ENCODE measurements at places on chromosomes 12 and 14.
A peak's percentile ranks its signal among the peaks of the same experiment; 100 is the strongest.

- no peak for DNase-seq
Measured at GRCh38 chr12:93567174-93567573, 5.3 kb upstream of the SOCS2 start.

- DNase-seq: no peak
Measured at GRCh38 chr12:42299392-42300308, 26.2 kb downstream of the ZCRB1 start.

DNA sequence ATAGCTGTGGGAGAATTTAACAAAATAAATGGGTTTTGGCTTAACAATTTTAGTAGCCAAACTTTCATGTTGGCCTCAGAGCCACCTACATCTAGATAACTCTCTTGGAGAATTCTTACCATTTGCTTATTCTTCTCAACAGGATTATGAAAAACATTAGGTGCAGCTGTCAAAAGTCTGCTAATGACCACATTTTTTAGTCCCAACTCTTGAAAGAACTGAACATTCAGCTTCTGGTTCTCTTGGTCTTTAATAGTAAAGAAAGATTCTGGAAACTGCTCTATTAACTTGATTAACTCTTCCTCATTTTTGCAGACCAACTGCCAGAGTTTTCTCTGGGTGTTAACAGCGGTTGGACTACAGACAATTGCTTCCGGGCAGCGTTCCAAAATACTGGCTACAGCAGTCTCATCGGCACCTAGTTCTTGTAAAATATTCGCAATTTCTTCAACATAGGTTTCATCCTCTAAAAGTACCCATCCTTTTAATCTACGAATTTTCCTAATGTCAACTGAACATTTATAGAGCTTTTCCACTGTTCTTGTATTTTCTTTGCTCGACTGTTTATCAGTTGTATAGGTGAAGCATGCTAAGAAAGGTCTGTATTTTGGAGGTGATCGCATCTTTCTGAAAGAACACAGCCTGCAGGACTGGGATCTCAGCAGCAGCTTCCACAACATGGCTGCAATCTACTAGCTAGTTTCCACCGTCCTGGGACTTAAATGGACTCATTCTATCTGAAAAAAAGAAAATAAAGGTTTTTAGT is 8.7 kb downstream of the MTERF2 start:
- DNase-seq: no peak

- no peak for DNase-seq
Measured at GRCh38 chr12:122087431-122088178, 9.0 kb downstream of the MLXIP start.

DNA sequence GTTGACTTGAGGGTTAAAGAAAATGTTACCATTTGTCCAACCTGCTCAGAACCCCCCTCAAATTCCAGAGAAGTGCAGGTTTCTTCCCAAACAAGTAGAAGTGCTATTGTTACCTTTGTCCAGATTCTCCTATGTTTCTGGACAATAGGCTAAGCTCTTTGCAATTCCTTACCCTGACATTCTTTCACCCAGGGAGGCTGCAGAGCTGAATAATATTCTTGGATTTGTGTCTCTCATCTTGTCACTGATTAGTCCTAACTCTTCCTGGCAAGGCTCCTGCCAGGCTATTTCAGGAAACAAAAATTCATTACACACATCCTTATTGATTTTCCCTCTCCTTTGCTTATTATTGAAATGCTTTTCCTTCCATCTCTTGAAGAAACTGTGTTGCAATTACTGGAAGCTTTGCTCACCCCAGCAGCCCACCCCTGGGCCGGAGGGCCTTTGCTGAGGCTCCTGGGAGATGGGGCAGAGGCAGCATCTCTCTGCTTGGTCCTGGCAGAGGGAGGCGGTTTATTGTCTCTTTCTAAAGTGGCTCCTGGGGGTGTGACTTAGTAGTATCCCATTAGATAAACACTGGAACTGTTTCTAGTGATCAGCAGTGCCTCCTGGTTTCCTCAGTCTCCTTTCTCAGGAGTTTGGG is 207.5 kb upstream of the PELI2 start:
- no peak for DNase-seq

GRCh38 chr14:100130521-100130920 is 28.9 kb downstream of the DEGS2 start:
- DNase-seq: no peak

DNA sequence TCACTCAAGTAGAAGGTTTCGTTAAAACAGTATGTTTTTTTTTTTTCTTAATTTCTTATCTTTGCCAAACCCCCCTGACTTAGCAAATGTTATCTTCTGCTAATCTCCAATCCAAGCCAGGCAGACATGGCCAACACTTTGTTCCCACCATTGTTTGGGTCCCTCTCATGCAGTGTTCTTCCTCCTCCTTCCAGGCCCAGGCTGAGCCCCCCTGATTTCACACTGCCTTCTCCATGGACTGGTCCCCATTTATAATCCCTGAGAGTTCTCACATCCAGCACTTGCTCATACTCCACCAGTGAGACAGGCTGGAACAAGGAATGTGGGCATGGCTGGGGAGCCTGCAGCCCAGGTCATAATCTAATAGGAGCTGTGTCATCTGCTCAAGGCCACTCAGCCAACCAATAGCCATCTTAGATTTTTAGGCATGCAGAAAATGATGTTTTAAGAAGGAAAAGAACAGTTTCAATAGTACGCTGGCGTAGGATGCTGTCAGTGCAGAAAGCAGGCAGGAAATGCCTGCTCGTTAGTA is 238.4 kb upstream of the CCDC196 start:
- no peak for DNase-seq

GRCh38 chr14:101017209-101017608 is 113.7 kb upstream of the RTL1 start:
- no peak for DNase-seq

DNA sequence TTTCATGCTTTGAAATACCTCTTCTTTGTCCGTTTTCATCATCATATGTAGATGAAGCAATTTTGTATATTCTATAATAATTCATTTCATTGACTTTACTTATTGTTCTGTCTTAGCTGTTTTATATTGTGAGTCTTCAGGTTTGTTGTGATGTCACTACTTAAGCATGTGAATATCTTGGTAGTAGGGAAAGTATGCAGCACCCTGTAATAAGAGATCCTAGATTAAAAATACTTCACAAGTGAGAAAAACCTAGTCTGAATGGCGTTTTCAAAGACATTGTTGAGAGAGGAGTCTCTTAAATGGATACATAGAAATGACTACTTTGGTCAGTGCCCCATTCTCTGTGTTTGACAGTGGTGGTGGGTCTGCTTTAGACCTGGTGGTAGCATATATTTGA is 61.4 kb downstream of the SLC16A7 start:
- DNase-seq: no peak

GRCh38 chr14:51400139-51400538 is 160.1 kb downstream of the TMX1 start:
- DNase-seq: no peak

DNA sequence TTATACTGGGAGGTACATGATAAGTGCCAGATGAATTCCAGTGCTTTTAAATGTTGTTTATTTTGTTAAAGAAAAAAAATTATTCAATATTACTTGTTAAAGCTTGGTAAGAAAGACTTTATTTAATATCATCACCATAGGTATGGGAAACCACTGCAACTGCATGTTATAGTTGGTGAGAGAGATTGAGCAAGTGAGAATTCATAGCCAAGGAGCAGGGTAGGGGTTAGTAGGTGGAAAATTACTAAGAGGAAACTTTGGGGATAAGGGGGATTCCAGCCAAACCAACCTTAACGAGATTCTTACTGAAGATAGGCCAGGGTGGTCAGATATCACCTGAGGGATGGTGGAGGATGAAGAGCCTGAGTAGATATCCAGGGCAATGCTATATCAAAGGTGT is 38.4 kb downstream of the SLC16A7 start:
- no peak for DNase-seq

- no peak for DNase-seq
Measured at GRCh38 chr12:122005252-122005776, 16.4 kb upstream of the BCL7A start.

DNA sequence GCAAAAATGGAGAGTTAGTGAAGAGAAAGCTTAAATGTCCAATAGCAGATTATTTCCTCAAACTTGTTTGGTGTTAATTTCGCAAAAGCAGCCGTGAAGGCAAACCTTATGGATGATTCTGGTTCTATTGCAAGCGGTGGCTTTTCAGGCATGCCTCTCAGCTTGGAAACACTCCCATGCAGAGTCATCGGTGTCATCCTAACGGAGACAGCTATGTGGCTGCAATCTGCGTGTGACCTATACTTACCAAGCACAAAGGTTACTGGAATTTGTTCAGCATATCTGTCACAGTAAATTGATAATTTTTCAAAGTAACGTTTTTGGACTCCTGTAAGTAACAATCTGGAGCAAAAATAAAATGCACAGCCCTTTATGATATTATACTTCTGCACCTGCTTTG is 5.0 kb downstream of the BEST3 start:
- DNase-seq: no peak

DNA sequence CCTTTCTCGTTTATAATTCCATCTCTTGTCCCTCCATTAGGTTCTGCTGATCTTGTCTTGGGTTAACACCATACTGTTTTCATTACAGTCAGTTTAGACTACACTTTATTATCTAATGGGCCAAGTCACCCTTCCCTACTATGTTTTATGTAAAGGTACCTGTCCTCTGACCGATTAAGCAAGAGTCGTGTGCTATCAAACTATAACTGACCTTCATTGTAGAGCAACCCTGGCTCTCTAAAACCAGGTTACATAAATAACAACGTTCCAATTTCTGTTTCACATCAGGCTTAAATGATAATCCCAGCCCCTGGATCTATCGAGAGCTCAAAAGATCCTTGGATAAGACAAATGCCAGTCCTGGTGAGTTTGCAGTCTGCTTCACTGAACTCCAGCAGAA is 16.7 kb downstream of the OAS2 start:
- DNase-seq: no peak

- peak; percentile 93 for DNase-seq
Measured at GRCh38 chr12:89384050-89384758, 31.9 kb upstream of the DUSP6 start.

DNA sequence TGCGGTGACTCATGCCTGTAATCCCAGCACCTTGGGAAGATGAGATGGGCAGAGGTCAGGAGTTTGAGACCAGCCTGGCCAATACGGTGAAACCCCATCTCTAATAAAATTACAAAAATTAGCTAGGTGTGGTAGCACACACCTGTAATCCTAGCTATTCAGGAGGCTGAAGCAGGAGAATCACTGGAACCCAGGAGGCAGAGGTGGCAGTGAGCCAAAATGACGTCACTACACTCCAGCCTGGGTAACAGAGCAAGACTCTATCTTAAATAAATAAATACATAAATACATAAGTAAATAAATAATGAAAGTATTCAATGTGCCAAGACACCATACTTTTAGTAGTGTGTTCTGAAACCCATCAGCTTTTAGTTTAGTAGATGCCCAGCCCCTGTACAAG is 308.1 kb upstream of the FLRT2 start:
- DNase-seq: no peak

DNA sequence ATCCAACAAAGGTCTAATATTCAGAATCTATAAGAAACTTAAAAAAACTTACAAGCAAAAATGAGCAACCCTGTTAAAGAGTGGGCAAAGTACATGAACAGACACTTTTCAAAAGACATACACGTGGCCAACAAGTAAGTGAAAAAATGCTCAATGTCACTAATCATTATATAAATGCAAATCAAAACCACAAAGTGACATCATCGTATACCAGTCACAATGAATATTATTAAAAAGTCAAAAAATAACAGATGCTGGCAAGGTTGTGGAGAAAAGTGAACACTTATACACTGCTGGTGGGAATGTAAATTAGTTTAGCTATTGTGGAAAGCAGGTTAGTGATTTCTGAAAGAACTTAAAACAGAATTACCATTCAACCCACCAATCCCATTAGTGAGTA is 199.1 kb downstream of the SNAPC1 start:
- DNase-seq: no peak

DNA sequence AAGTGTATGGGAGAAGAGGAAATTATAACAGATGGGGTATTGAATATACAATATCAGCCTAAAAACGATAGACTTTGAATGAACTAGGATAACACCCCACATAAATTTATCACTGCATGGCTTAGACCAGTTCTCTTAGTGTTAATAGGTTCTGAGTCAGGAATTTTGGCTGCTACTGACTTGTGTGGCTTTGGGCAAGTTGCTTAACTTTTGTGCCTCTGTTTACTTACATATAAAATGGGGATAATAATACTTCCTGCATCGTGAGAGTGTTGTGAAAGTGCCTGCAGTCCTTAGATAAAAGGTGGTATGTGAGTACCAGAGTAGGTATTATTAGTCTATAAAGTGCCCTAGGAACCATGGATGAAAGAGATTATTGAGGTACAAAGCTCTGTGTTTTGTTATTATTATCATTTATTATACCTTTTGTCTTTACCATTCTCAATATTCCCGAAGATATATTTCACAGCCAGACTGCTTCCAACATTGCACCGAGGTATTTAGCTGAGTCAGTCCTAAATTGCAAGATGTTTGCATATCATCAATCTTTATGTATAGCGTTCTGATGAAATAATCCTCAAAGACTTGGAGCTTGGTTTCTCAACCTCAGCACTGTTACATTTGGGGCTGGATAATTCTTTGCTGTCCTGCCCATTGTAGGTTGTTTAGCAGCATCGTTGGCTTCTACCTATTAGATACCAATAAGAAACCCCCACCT is 2.3 kb upstream of the PAWR start:
- DNase-seq: no peak

DNA sequence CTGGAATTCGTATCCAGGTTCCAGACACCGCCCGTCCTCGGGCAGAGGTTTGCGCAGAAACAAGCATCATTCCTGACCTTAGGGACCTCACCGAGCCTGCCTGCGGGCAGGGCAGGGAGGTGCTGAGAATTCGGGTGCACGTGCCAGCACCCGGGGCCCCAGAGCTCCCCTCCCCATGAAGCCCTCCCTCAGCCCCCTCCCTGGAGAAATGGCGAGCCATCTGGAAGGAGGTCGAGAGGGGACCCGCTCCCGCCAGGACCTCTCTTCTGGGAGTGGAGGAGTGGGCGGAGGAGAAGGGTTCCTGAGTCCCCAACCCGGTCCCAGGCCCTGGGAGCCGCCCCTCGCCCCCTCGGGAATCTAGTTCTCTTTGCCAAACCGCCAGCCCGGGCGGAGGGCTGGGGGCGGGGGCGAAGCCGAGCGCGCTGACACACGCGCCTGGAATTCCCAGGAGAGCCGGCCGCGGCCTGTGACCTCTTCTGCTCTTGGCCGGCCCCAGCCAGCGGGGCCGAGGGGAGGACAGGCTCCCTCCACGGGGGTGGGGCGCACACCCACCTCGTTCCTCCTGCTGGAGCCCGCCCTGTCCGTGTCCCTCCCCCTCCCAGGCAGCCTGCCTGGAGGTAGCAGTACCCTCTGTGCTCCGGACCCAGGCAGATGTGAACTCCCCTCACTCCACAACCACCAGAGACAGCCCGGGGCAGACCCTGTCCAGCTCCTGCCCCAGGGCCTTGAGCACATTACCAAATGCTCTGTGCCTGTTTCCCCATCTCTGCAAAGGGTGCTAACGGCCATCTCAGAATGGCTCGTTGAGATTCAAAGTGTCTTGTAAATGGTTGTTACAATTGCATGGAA is 23.0 kb upstream of the GPR132 start:
- no peak for DNase-seq

Data from SK-N-MC (cell line).